ENCODE measurements at places on chromosomes 13 and 19.

DNA sequence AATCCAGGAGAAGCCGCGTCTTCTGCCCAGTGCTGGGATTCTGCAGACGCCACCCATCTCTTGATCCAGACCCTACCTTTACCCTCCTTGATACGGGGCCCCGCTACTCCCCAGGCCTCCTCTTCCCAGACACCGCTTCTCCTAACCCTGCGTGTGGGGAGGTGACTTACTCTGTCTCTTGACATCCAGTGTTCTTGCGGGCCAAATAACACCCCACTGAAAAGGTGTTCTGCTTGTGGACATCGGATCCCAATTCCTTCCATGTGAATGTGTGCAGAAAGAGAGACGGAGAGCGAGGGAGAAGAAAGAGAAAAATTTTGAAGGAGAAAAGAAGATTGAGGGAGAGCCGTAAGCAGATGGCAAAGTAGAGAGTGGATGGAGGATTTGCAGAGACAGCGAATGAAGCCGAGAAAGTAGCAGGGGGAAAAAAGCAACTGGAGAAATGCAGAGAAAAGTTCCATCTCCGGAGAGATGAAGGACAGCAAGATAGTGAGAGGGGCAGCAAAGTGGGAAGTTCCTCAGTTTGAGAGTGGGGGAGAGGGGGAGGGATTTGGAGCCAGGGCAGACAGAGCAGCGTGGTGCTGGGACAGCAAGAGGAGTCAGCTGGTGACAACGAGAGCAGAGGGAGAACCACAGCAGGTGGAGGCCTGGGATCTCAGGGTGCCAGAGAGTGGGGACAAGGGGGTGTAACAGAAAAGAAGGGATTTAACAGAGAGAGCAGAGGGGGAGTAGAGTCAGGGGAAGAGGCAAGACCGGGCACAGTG, 814 bp downstream of the ZNF480 start:
- DNase-seq: no peak

GRCh38 chr19:2063824-2064223, 12.8 kb upstream of the MKNK2 start:
- DNase-seq: no peak

- DNase-seq: no peak
Measured at GRCh38 chr19:36072081-36072480, 17.4 kb downstream of the WDR62 start.

DNA sequence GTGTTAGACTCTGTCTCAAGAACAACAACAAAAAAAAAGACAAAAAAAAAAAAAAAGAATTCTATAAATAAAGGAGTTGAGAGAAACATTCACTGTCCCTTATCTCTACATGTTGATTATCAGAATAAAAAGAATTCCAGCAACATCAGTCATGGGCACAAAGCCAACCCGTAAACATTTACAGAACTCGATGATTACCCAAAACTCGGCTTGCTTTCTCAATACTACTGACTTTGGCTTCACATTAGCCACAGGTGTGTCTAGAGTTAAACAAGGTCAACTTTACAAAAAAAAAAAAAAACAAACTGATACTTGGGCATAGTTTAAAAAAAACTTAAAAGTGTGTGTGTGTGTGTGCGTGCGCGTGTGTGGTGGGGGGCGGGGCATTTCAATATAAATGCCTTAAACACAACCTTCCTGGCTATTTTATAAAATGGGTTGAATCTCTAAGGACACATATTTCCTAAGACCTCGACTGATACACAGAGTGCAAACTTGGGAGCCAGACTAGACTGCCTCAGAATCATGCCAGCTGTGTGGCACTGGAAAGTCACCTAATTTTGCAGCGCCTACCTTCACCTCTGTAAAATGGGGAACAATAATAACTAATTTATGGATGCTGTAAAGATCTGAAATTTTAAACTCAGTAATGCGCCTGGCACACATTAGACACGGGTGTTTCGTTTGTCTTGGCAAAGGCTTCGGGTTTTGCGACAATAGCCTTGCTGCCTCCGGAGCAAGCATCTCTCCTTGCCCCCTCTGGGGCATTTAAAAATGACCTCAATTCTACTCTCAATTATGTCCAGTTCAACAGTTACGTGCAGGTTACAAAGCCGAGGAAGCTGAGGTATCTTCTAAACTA, 922 bp downstream of the EBPL start:
- DNase-seq: no peak

GRCh38 chr19:6730153-6730804, 7.1 kb downstream of the GPR108 start:
- DNase-seq: no peak

All from D721Med (cell line).